ENCODE measurements at places on chromosomes 12 and 14. TPM values are rescaled to one million over a fixed set of nuclear protein-coding genes. Genes with fewer than 3 reads are reported as not detected.

DNA sequence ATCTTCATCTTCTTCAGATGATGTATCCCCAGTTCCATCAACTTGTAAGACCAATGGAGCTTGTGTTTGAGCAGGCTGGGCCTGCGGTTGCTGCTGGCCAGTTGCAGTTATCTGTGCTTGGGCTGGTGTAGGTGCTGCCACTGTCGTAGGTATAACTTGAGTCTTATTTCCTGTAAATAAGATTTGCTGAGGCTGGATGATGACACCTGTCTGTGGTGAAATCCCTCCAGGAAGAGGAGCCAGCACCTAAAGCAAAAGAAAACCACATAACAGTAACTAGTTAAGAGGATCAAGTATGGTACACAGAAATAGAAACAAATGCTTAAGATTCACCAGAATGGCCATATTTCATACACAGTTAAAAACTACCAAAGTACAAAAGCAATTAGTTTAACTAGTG, 28.2 kb downstream of the GTF2A1 start:
- no peak overlapping the region for H3K27ac ChIP-seq
- H3K4me1 ChIP-seq, result peaks cover 7% of the 10 kb centered on the region
- H3K27me3 ChIP-seq, result peaks cover under 1% of the 10 kb centered on the region
- no peaks in the 10 kb centered on the region for H3K36me3 ChIP-seq
- no peak for DNase-seq

- H3K27ac ChIP-seq, result no peak overlapping the region
- H3K27me3 ChIP-seq, result peaks cover 4% of the 10 kb centered on the region
- H3K4me1 ChIP-seq, result peaks cover 10% of the 10 kb centered on the region
- no peak overlapping the region for H3K4me3 ChIP-seq
- DNase-seq, result no peak
Measured at GRCh38 chr12:4794491-4794890, 74.3 kb downstream of the GALNT8 start.

GRCh38 chr14:39680777-39681176, 248.5 kb upstream of the FBXO33 start:
- no peak overlapping the region for H3K4me3 ChIP-seq
- no peak overlapping the region for H3K27ac ChIP-seq
- H3K27me3 ChIP-seq, result no peaks in the 10 kb centered on the region

DNA sequence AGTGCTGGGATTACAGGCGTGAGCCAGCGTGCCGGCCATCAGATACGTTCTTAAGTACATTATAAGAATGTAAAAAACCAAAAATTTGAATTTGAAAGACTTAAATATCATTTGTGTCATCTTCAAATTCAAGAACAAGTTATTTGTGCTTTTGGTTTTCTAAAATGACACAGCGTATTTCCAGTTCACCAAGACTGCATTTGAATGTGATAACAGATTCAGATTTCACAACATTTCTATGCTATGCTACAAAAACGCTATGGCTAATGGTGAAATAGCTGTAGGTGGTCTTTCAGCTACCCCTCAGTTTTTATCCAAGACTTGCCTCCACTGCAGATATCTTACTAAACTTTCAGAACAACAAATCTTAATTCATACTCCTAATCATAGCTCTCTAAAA, 46.7 kb downstream of the APPL2 start:
- H3K36me3 ChIP-seq, result peaks cover 34% of the 10 kb centered on the region
- no peak overlapping the region for H3K4me3 ChIP-seq
- H3K4me1 ChIP-seq, result peaks cover 33% of the 10 kb centered on the region
- no peak overlapping the region for H3K27ac ChIP-seq
- H3K27me3 ChIP-seq, result peaks cover 17% of the 10 kb centered on the region

DNA sequence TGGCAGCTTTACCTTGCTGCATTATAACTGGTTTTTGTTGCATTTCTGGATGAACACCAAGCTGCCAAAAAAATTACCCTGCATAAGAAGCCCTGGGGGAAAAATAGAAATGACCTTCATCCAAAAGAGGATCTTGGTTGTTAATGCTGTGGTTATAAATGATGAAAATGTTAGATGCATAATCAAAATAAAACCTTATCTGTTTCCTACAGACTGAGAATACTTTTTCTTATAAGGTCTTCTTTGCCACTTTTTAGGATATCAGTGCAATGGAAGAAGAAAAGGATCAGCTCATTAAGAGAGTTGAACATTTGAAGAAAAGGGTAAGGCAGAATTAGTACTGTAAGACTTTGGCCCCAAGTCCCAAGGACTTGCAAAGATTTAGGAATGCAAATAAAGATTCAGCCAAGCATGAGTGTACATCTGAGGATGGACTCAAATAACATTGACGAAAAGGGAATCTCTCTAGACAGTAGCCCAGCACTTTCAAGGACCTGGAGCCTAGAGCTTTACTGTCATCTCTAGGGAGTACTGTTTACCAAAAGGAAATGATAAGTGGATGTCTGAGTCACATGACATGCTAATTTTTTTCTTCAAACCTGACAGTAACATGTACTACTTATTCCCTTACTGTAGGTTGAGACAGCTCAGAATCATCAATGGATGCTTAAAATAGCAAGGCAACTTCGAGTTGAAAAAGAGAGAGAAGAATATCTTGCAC, 10.7 kb downstream of the IFT81 start:
- H3K4me3 ChIP-seq, result no peak overlapping the region
- no peaks in the 10 kb centered on the region for H3K36me3 ChIP-seq
- H3K27ac ChIP-seq, result no peak overlapping the region
- no peaks in the 10 kb centered on the region for H3K27me3 ChIP-seq

- no peak overlapping the region for H3K27ac ChIP-seq
- no peaks in the 10 kb centered on the region for H3K36me3 ChIP-seq
- H3K4me3 ChIP-seq, result peak overlapping the region; percentile 88
- peak; percentile 88 for DNase-seq
Measured at GRCh38 chr12:52307836-52308805, 13.1 kb downstream of the KRT83 start.

DNA sequence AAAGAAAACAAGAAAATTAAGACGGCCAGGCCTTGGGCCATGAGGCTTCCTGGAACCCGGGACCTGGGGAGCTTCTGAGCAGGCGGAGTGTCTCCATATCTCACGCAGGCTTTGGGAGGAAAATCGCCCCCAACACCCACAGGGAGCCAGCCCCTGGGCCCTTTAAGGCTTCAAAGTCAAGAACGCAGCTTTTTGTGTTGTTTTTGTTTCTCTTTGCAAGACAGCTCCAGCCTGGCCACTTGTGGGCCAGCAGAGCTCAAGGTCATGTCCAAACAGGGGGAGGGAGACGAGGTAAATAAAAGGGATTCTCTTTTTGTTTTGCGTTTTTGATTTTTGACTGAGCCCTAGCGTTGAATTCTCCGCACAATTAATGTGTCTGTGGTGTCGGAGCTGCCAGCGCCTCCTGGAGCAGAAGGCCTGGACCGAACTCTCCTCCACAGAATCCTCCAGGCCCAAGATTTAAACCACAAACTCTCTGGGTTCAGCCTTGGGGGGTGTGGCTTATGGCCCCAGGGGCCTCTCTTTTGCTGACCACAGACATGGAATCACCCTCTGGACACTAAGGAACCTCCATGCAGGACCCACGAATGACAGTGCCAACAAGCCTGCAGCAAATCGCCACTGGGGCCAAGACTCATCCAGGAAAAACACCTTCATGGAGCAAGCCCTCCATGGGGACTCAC, 8.2 kb downstream of the SCARB1 start:
- DNase-seq, result no peak
- peaks cover 3% of the 10 kb centered on the region for H3K36me3 ChIP-seq
- no peak overlapping the region for H3K4me3 ChIP-seq
- H3K27ac ChIP-seq, result no peak overlapping the region
- peaks cover 7% of the 10 kb centered on the region for H3K4me1 ChIP-seq

APOLD1 gene
- total RNA-seq, result 0.86 TPM

SCNN1A gene
- total RNA-seq, result 0.74 TPM

FGF23 gene
- not detected for total RNA-seq

OASL gene
- not detected for total RNA-seq

AICDA gene
- not detected for total RNA-seq

OR6C6 gene
- total RNA-seq, result not detected

All from glutamatergic neuron (in vitro differentiated cells).